ENCODE measurements at places on chromosomes 6 and 20.

GRCh38 chr6:21396313-21396712 lies 197.2 kb upstream of the SOX4 start:
- peak; percentile 87 for DNase-seq

- peak; percentile 68 for DNase-seq
Measured at GRCh38 chr20:881051-881782, 34.9 kb downstream of the ANGPT4 start.

GRCh38 chr6:167679122-167679736 lies 147.5 kb upstream of the AFDN start:
- DNase-seq, result no peak

- no peak for DNase-seq
Measured at GRCh38 chr6:44680202-44680720, 292.8 kb downstream of the CDC5L start.

GRCh38 chr20:35370751-35371150 lies 41.0 kb downstream of the UQCC1 start:
- peak; percentile 31 for DNase-seq

GRCh38 chr6:150607329-150607650 lies 7.6 kb downstream of the PLEKHG1 start:
- DNase-seq, result no peak

DNA sequence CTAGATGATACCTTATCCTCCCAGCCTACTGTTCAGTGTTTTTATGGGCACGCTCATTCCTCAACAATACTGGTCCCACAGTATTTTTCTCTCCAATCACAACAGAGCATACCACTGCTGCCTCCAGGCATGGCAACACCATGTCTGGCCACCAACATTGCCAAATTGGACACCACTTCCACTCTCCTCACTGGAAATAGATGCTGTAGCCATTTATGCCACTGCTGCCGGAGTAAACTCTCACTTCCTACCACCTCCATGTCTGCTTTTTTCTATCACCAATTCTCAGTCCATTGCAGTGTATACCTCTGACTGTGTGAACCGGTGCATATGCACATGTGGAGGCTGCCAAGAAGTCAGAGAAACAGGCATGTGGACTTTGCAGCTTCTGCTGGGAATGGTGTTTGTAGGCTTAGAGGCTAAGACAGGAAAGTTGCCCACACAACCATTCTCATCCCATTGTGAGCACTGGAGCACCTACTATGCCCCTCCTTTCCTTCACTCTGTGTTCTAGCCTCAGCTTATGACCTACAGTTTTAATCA lies 14.4 kb downstream of the PI3 start:
- DNase-seq, result no peak

GRCh38 chr6:44473393-44474189 lies 86.1 kb downstream of the CDC5L start:
- DNase-seq, result no peak

- no peak for DNase-seq
Measured at GRCh38 chr6:24985323-24985722, 49.6 kb upstream of the RIPOR2 start.

Data from iris pigment epithelial cell (primary cell).